ENCODE measurements at places on chromosomes 1 and 21.
A peak's percentile ranks its signal among the peaks of the same experiment; 100 is the strongest.

DNA sequence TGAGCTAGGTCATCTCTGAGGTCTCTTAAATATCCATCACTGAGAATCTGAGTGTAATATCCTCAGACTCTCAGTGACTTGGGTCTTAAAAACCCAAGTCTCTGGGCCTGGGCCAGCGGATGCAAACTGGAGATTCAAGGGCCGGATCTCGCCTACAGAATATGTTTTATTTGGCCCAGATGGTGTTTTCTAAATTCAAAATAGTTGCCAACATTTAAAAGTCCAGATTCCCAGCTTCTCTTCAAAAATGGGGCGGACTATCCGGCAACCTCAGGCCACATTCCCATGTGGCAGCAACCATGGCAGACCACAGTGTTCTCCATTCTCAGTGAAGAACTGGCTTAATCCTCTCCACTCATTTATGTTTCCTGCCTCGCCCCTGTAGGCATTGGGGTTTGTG lies 12.7 kb upstream of the HEYL start:
- DNase-seq, result no peak

GRCh38 chr21:28336314-28336713 lies 656.4 kb downstream of the LTN1 start:
- no peak for DNase-seq

DNA sequence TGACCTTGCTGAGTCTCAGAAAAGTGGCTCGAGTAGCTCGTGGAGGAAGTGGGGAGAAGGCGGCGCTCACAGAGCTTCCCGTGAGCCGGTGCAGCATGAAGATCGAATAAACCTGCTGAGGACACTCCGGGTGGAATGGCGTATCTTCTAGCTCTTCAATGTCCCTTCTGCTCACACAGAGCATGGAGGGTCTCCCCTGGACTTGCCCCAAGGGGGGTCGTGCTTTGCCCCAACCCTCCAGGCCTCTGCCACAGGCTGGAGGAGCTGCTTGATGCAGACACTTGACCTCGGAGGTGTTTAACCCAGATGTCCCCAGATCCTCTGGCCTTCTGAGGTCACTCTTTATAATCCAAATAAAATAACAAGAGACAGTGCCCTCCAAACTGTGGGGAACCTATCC lies 2.2 kb upstream of the KRTAP10-12 start:
- DNase-seq, result no peak

DNA sequence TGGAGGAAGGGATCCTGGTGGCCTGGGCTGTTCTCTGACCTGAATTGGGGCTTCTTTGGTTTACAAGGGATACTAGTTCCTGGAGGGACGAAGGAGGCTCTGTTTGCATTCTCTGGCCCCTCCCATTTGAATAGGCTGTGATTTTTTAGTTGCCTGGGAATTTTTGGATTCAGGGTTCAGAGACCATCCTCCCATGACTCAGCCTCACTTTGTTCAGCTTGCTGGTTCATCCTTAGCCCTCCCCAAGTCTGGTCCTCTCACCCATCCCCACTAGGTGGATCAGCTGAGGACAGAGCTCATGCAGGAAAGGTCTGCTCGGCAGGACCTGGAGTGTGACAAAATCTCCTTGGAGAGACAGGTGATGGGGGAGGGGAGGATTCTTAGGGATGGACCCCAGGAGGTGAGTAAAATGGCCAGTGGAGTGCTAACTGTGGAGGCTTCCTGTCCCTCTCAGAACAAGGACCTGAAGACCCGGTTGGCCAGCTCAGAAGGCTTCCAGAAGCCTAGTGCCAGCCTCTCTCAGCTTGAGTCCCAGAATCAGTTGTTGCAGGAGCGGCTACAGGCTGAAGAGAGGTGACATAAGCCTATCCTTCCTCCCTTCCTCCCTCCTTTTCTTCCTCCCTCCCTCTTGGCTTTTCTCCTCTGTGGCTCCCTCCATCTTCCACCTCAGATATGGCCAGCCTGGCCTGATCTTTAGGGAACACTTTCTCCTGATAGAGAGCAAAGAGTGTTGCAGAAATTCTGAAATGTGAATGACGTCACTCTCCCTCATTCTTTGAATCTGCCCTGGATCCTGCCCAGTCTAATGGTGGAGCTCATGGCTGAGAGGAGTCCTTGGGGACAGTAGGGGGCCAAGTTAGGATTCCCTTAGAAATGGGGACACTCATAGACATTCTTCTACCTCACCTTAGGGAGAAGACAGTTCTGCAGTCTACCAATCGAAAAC lies 4.5 kb upstream of the TUFT1 start:
- DNase-seq, result no peak

- no peak for DNase-seq
Measured at GRCh38 chr1:83012950-83013349, 986.0 kb downstream of the TTLL7 start.

DNA sequence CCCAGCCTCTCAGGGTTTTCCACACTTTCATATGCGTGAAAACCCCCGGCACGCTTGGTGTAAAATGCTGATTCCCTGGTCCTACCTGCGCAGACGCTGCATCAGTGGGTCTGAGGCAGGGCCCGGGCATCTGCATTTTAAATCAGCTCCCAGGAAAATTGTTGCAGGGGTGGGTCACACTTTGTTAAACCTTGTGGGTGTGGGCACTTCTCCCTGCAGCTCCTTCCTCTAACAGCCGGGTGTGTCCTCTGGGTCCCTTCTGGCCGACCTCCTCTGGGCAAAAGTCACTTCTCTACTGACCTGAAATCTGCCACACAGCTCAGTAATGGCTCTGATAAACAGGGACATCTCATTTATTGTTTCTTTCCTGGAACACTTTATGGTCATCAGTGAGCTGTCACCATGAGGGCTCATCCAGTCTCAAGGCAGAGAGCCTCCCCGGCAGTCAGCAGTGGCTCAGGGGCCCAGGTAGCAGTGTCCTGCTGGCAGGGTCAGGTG lies 52.8 kb upstream of the TMPRSS2 start:
- DNase-seq, result no peak

- DNase-seq, result no peak
Measured at GRCh38 chr1:22315315-22316078, 136.2 kb upstream of the ZBTB40 start.

DNA sequence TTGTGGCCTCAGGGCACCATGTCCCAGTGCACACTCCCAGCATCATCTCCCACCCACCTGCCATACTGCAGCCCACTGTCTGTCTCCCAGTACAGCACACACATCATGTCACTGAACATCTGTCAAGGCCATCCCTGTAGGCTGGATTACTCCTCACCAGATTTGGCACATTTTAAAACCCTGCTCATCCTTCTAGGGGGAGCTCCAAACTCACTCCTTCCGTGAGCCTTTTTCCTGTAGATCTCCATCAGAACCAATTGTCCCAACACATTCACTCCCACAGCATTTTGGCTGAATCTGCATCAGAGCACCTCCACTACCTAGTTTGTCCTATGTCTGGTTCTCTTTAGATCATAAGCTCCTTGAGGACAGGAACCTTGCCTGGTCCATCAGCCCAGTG lies 58.6 kb upstream of the GRIK3 start:
- no peak for DNase-seq

DNA sequence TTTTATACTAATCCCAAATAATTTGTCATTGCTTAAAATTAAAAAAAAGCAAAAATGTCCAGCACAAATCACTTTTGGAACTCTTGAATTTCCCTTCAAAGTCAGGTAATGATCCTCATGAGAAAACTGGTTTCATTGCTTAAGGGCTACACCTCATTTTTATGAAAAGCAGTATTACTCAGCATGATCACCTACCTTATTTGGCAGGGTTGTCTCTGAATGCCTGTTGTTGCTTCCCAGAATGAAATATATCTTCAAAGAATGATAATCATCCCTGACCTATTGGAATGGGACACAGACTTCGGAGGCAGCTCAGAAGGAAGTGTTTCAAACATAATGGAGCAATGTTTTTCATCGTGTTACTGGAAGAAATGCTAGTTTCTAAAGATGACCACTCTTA lies 29.7 kb downstream of the C1orf21 start:
- no peak for DNase-seq

- no peak for DNase-seq
Measured at GRCh38 chr1:37400466-37401225, 73.7 kb upstream of the ZC3H12A start.

DNA sequence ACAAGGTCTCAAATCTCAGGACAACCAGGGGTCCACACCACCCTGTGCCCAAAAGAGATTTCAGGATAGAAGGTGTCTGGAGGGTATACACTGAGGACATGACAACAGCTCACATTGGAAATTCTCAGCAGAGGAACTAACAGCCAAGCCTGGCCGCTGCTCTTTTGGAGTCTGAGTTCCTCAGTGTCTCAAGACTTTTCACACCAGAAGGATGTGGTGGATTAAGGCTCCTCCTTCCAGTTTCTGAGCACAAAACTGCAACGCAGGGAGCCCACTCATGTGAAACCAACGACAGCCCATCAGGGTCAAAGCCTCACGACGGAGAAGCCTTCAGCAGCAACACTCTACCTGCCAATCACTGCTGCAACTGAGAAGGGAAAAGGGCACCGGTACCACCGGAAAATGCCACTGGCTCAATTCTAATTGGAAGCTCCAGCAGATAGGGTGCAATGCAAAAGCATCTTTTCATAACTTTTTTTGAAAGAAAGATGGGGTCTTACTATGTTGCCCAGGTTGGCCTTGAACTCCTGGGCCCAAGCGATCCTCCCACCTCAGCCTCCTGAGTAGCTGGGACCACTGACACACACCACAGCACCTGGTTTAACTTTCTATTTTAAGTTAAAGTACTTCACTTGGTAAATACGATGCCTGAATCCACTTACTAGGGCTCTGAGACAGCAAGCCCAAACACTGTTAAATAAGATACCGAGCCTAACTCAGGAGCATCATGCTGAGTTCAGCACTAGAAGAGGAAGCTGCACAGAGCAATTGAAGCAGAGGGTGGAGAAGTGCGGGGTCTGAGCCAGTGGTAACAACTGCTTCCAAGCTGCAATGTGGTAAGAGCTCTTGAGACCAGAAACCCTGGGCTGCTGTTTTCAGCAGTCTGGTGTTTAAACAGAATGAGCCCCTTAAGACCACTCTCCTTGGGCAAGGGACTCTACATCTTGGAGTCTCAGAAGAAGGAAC lies 7.8 kb downstream of the CAPZB start:
- peak; percentile 29 for DNase-seq

- DNase-seq, result no peak
Measured at GRCh38 chr1:232773752-232774151, 31.5 kb upstream of the MAP10 start.

DNA sequence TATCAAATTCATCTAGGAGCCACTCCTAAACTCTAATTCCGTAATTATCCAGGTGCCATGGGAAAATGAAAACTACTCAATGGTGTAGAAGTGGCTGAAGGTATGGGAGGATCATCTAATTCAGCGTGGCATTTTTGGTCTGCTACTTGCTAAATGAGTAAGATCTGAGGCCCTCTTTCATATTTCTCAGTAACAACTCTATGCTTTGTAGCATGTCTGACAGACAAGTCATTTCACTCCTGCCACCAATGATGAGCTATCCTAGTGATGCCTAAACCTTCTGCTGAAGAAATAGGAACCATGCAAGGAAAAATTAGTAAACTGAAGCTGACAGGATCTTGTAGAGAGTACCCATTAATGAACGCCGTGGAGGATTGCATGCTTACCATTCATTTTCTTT lies 145.3 kb downstream of the NTNG1 start:
- DNase-seq, result no peak

- no peak for DNase-seq
Measured at GRCh38 chr1:7652515-7653098, 118.5 kb upstream of the VAMP3 start.

DNA sequence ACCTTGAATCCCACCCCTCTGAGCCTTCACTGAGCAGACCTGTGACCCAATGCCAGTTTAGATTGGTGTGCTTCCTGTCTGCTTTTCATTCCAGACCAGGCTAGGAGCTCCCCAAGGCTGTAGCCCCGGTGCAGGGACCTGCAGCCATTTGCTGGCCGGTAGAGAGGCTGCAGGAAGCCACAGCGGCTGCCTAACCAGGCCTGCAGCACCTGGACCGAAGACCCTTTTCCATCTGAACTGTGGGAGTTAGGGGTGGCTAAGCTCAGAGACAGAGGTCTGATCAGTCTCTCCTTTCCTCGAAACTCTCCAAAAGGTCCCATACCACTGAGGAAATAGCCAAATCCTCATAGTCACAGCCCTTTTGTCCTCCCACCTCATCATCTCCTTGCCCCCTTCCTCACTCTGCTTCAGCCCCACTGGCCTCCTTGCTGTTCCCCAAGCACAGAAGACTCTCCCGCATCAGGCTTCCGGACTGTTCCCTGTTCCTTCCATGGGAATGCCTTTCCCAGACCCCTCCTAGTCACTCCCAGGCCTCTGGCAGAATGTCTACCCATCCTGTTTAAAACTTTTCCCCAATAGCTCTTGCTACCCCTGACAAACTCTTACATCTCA lies 674 bp upstream of the TTC4 start:
- DNase-seq, result no peak

- DNase-seq, result no peak
Measured at GRCh38 chr1:30971496-30971895, 62.9 kb upstream of the SDC3 start.

- DNase-seq, result no peak
Measured at GRCh38 chr1:165753934-165754333, 14.7 kb downstream of the TMCO1 start.

GRCh38 chr1:68673771-68674170 lies 176.9 kb upstream of the DEPDC1 start:
- DNase-seq, result no peak

DNA sequence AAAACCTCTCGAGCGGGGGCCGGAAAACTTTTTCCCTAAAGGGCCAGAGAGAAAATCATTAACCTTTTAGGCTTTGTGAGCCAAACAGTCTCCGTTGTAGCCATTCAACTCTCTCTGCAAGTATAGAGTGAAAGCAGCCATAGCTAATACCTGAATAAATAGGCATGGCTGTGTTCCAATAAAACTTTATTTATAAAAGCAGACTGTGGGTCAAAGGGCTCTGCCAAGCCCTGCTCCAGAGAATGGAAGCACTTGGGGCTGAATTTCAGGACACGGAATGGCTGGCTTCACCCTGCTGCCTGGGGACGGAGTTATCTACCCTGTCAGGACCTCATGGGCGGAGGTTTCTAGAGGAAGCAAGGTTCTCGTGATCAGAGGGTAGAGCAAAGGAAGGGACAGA lies 92.7 kb downstream of the CASZ1 start:
- DNase-seq, result no peak

- DNase-seq, result no peak
Measured at GRCh38 chr1:2866422-2867086, 65.1 kb upstream of the TTC34 start.

- no peak for DNase-seq
Measured at GRCh38 chr1:65066419-65066765, 81.6 kb upstream of the AK4 start.

DNA sequence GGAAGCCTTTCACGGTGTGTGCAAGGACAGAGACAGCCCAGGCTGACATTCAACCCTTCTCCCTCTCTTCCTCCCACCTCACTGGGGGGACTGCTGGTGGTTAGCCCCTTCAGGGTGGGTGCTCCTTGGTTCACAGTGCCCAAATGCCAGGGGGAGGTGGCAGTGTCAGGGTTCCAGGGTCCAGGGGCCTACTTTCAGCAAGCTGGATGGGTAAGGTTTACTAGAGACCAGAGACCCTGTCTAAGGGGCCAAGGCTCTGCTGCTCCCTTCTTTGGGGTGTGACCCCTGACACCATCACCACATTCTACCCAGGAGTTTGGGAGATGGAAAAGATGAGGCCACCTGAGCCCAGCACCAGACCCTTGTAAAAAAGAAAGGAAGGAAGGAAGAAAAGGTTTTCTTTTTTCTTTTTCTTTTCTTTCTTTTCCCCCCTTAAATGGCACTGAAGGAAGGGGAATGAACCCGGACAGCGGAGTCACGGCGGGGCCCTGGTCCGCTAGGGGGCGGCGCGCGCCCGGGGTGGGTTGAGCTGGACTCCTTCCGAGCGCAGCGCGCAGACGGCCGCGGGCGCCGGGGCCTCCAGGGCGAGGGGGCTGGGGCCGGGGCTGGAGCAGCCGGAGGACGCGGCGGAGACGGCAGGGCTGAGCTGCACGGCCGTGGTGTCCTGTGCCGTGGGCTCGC lies 18.8 kb downstream of the KNCN start:
- peak; percentile 77 for DNase-seq

- DNase-seq, result no peak
Measured at GRCh38 chr1:234897754-234898454, 230.7 kb downstream of the TOMM20 start.

Data from activated CD8-positive, alpha-beta memory T cell treated with anti-CD3 and anti-CD28 coated beads, Interleukin-2, amount 50 U/mL, for 4 hours (primary cell).